ENCODE measurements at places on chromosomes 7 and 10.

GRCh38 chr7:154649434-154649833, 353.5 kb downstream of the PAXIP1 start:
- DNase-seq, result no peak

GRCh38 chr7:95611224-95611623, 14.9 kb upstream of the PDK4 start:
- no peak for DNase-seq

DNA sequence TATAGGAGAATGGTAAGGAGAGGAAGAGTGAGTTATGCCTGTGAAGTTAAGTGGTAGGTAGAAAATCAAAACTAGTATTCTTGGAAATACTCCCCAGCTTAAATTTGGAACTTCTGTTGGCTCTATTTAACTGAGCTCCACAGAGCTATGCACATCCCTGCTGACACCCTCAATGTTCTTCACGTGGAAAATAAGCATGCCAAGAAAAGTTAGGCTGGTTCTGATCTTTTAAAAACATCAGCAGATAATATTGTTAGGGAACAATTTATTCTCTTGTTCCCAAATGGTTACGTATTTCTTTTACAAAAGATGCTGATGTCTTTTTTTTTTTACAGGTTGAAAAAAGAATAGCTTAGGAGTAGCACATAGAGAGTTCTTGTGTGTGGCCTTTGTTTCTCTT, 111.3 kb downstream of the MKLN1 start:
- DNase-seq, result no peak

GRCh38 chr10:19918794-19919193, 102.6 kb downstream of the PLXDC2 start:
- DNase-seq, result peak; percentile 55

DNA sequence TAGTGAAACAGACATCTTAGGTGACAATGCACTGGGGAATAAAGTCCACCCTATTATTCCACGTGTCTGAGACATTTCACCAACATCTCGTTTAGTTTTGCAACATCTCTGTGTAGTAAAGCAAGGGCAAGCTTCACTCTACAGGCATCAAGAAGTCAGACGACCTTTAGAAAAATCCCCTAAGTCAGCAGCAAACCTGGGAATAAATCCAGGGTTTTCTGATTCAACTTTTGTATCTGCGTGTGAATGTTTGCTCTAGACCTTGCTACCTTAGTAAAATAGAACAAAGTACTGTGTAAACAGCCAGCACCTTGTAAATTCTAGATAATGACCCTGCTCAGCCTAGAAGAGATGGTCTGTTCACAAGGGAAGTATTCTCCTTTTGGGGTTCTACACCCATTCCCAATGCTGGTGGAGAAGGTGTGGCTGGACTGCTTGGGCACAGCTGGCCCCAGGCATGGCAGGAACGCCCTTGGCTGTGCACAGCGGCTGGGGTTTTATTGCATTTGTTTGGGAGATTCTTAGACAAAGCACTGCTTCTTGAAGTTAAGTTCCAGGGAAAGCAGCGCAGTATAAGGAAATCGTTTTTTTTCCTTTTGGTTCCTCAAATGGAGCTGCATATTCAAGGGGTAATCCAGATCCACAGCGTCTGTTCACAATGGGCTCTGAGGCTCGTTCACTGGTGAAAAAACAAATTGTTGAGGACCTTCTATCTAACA, 38.3 kb upstream of the GALNTL5 start:
- DNase-seq, result no peak

DNA sequence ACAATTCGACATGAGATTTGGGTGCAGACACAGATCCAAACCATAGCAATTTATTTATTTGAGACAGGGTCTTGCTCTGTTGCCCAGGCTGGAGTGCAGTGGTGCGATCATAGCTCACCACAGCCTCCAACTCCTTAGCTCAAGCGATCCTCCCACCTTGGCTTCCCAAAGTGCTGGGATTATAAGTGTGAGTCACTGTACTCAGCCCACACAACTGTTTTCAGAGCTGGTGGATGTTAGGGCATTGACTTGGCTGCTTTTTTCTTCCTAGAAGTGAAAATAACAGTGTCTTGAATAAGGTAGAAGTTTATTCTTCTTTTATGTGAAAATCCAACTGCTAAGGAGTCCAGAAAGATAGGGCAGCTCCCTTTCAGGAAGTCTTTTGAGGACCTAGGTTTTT, 132.1 kb downstream of the CCDC3 start:
- DNase-seq, result no peak

All from NCI-H748 treated with DMSO at 0.1 percent for 48 hours (cell line).